GM19239 (cell line): ENCODE measurements at places on chromosomes 1 and 21.

DNA sequence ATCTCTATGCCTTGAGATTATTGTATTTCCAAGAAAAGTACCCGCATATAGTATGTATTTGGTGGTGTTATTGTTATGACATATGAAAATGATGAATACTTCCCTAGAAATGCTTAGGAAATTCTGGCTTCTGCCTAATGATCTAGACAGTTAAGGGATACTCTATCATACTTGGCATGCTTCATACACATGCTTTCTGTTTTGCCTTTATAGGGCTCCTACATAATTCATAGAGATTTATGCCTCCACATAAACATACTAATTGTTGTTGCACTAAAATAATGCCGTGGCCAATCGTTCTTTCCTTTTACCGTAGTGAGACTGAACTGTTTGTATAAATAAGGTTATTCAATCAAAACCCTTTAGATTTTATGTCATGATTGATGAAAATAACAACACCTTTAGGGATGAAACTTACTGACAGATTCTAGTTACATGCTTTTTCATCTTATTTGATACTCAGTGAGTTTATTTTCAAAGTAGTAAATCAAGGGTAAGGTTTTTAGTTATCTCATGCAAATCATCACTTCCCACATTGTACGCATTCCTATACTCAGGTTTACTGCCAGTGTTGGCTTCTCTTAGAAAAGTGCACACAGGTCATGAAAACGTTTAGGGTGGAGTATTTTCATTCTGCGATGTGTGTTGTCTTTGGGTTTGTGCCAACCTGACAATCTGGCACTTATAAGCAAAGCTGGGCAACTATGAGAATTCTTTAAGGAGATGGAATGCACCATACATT is 40.5 kb upstream of the SCYL3 start:
- no peak for DNase-seq

DNA sequence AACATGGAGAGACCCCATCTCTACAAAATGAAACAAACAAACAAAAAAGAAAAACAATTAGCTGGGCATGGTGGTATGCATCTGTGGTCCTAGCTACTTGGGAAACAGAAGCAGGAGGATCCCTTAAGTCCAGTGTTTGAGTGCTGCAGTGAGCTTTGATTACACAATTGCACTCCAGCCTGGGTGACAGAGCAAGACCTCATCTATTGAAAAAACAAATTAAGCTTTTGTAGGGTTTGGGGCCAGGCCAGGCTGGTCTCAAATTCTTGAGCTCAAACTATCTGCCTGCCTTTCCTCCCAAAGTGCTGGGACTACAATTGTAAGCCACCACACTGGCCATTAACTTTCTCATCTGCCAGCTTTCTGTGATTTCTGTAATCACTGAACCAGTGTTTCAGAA is 27.2 kb downstream of the NIPAL3 start:
- no peak for DNase-seq

DNA sequence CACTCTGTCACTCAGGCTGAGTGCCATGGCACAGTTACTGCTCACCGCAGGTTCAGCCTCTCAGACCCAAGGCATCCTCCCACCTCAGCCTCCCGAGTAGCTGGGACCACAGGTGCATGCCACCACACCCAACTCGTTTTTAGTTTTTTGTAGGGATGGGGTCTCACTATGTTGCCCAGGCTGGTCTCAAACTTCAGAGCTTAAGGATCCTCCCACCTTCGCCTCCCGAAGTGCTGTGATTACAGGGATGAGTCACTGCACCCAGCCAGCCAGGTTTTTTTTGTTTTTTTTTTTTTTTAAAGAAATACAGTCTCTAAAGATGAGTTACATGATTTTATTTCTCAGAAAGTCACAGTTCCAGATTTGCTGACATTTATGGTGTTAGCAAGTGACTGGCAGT is 29.0 kb downstream of the BACE2 start:
- no peak for DNase-seq

GRCh38 chr1:182392050-182393028 is 749 bp upstream of the GLUL start:
- no peak for DNase-seq

DNA sequence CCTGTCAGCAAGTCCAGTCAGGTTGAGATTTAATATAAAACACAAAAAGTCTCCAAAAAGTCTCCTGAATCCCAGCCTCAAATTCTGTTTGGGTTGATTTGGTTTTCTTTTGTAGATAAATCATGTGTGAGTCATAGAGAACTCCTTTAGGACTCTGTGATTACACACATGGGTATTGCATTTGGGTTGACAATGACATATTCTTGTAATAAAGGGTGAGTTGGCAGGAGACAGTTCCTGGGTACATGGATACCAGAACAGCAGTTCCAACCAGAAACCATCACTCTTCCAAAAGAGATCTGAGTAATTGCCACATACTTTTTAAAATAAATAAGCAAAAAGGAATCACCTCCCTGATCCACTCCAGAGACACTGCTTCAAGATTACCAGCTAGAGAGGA is 8.9 kb downstream of the CR2 start:
- no peak for DNase-seq

DNA sequence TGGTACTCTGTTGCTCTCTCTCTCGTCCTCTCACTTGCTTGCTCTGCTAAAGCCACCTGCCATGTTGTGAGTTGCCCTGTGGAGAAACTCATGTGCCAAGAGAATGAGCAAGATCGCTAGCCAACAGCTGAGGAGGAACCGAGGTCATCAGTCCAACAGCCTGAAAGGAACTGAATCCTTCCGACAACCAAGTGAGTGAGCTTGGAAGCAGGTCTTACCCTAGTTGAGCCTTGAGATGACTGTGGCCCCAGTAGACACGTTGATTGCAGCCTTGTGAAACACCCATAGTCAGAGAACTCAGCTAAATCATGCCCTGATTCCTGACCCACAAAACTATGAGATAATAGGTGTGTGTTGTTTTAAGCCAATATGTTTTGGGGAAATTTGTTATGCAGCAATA is 48.1 kb upstream of the BACH1 start:
- DNase-seq: no peak

DNA sequence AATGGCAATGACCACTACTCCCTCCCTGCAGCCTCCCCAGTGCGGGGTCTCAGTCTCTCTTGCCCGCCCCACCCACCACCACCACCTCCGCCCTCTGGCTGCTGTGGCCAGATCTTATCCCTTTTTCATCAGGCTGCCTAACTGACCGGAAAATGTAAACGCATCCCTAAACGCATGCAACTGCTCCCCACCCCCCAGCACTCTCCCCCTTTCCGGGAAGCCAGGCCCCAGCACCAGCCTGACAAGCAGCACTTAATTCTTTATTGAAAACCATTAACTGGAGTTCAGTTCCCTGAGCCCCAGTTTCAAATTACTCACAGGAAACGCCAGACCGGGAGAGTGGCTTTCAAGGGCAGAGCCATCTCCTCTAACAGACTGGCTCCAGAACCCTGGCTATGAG is 147.7 kb downstream of the DMRTA2 start:
- no peak for DNase-seq

DNA sequence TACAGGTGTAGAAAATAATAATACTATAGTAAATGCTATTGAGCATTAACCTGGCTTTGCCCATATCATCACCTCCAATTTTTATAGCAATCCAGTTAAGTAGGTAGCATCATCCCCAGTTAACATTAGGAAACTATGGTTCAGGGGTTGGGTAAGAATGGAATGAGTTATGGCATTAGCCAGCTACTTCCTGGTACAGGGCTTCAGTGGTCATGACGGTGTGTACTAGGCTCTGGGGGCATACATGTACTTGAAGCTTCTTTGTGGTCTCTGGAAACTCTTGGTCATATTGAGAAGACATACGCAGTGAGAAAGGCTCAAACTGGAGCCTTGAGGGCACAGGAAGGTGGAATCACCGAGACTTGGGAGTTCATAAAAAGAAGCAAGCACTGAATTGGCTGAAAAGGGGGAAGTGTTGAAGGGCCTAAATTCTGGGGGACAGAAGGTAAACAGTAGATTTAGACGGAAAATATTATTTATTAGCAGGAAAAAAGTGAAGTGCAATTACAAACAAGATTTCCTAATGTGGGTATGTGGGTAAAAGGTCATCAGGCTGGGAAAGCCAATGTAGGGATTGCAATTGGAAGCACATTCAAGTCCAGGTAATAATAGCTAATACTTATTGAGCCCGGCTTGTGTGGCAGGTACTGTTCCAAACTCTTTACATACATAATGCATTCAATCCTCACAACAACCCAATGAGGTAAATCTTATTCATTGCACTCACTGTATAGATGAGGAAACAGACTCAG is 114.2 kb upstream of the ATP1A1 start:
- DNase-seq: no peak

DNA sequence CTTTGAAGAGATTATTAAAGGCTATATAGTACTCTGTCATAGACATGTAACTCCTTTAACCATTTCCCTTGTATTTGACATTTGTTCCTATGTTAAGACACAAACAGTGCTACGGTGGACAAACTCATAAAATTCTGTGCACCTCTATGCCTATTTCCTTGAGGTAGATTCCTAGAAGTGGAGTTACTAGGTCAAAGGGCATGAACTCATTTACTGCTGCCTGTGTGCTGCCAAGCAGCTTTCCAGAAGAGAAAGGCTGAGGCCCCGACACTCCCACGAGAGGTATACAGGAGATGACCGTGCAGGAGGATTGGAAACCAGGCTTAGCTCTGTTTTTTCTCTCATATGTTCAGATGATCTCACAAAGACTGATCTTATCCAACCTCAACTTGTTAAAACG is 34.4 kb upstream of the TENT5C start:
- DNase-seq: no peak

GRCh38 chr1:20250340-20250989 is 40.2 kb upstream of the VWA5B1 start:
- DNase-seq: no peak

DNA sequence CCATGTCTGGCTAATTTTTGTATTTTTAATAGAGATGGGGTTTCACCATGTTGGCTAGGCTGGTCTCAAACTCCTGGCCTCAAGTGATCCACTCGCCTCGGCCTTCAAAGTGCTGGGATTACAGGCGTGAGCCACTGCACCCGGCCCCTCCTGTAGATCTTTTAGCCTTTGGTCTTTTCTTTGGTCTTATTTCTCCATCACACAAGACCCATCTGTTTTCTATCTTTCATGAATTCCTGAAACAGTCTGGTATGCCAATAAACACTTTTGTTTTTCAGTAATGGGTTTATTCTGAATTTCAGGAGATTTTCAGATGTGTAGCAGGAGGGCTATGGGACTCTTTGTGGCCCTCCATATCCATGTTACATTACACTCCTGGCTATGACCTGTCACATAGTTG is 23.2 kb downstream of the ERRFI1 start:
- DNase-seq: no peak

GRCh38 chr1:109620401-109620791 is 759 bp downstream of the AMPD2 start:
- DNase-seq: no peak

DNA sequence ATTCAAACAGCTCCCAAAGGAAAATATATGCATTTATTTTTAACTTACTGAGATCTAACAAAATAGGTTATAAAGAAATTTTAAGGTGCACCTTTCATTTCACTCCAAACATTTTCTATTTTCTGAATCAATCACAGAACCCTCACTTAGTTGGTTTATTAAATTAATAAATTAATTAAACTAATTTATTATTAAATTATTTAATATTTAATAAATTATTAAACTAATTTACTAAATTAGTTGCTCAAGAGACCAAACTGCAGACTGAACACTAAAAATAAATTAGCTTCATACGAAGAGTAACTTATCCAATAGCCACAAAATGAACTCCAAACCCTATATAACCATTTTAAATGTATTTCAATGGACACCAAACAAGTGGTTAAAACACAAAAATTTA is 68.0 kb downstream of the PRPF38A start:
- no peak for DNase-seq

GRCh38 chr1:241716915-241717656 is 65.0 kb downstream of the WDR64 start:
- no peak for DNase-seq

DNA sequence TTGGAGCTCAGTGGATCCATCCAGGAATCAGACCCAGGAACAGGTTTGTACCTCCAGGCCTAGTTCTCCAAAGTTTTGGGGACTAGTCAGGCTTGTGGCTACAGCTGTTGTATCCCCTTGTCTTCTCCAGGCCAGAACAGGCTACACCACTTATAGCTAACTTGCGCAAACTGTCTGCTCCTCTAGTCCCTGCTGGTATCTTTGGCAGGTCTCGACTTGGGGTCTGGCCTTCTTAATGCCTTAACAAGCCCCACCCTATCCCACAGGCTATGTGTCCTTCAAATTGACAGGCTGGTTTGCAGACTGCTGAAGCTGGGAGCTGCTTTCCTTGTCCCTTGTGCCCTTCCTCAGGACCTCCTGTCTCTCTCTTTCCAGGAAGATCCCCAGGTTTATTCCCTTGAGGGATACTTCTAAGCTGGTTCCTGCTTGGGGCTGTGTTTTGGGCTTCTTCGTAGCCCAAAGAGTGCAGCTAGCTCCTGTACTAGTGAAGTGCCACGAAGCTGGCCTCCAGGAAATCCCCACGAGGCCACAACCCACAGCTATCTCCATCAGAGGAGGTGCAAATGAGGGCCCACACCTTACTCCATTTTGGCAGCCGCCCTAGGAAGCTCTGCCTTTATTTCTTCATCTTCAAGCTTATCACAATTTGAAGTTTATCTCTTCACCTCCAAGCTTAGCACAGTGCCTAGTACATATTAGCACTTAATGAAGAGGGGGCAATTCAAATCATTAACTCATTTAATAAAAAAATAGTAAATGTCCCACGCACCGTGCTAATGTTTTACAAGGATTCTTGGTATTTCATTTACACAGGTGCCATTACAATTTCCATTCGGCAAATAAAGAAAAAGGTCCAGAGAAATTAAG is 683 bp upstream of the DMAP1 start:
- DNase-seq: no peak

- DNase-seq: no peak
Observed at GRCh38 chr1:21361506-21361905, 71.2 kb upstream of the ECE1 start.

GRCh38 chr1:21966247-21967000 is 10.4 kb upstream of the CELA3B start:
- DNase-seq: no peak

GRCh38 chr1:201999625-202000238 is 10.7 kb upstream of the ELF3 start:
- peak; percentile 38 for DNase-seq

DNA sequence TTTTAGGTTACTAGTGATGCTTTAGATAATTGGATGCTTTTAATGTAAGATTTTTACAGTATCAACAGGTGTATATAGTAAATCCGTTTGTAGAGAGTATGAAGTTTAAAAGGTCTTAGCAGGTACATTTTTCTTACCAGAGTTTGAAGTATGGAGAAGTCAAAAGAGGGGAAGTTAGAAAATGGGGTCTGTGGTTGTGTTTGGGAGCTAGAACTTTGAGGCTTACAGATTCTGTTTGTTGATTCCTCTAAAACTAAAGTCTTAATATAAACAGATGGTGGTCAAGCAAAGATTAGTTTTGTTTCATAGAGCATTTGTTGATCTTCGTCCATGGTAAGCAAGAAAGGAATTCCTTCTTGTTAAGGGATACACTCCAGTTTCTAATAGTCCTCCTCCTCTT is 35.8 kb downstream of the CDC42 start:
- no peak for DNase-seq

DNA sequence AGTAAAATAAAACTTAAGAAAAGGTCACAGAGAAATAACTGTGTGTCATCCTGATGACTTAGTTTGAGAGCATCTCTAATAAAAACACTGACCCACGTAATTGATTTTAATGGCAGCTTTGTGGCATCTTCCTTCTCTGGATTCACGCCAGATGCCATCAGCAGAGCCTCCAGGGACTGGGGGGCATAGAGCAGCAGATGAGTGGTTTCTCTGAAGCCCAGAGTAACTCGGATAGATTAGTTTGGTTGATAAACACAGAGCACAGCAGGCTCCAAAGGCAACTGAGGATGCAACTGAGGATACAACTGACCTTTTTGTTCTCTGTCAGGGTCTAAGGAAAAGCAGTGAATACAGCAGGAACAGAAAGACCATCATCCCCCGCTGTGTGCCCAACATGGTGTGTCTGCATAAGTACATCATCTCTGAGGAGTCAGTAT is 180.8 kb downstream of the RPS6KC1 start:
- no peak for DNase-seq
